NCI-H510A (cell line): ENCODE measurements at places on chromosomes 1 and 21.

DNA sequence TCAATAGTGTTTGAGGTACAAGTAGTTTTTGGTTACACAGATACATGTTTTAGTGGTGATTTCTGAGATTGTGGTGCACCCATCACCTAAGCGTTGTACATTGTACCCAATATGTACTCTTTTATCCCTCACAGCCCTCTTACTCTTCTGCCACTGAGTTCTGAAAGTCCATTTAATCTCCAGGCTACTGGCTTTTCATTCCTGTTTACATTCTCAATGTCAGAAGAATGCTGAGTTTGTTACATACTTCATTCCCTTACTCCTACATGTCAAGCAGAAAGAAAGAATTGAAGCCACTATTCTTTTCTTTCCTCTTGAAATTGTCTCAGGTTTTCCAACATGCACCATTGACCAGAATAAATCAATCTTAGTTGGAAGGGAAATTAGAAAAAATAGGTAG, 1565.9 kb downstream of the PLA2G4A start:
- DNase-seq = no peak

GRCh38 chr1:184854496-184855140, 100.0 kb upstream of the EDEM3 start:
- DNase-seq = no peak

DNA sequence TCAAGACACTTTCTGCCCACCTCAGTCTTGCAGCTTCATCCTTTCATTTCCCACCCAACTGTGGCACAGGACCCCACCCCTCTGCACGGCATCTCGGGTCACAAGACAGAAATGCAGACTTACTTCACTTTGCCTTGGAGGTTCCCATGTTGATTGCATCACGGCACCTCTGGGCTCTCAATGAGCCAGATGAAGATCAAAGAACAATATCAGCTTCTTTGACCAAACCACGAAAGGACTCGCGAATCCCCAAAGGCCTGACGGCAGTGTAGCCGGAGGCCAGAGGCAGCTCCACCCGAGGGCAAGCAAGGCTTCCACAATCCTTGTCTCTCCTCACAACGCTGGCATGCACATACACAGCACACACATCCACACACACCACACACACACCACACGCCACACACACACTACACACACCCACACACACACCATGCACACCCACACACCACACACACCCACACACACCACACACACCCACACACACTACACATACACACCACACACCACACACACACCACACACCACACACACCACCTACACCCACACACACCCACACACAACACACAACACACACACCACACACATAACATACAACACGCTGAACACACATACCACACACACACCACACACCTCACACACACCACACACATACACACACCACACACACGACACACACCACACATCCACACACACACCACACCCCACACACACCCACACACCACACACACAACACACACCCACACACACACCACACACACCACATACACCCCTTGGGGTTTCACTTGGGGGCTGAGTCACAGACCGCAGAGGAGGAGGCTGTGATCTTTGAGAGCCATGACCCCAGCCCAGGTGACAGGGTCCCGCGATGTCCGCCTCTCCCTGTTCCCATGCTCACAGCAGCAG, 35.8 kb downstream of the UBASH3A start:
- DNase-seq = no peak

- no peak for DNase-seq
These were observed 178.7 kb downstream of the VAV3 start for GRCh38 chr1:107786203-107786845.
